Brain pericyte (primary cell): ENCODE measurements at places on chromosomes 3 and 15.

GRCh38 chr15:28989239-28989830, 103.6 kb downstream of the APBA2 start:
- DNase-seq, result no peak

DNA sequence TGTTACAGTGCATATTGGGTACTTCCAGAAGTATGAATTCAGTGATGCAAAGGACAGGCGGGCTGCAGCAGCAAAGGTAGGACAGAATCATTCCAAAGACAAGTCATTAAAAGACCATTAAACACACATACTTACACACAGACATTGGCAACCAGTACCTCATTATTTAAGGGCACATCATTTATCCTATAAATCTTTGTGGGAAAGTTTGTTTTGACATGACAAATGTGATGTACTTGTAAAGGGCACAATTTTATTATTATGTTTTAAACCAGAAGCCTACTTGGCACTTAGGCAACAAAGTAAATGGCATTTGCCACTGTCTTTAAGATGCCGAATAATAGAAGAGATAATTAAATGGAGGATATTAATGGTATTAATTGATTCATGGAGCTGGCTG, 22.7 kb downstream of the ARIH1 start:
- DNase-seq, result no peak

GRCh38 chr15:29570948-29571791, 251.1 kb downstream of the TJP1 start:
- DNase-seq, result no peak

DNA sequence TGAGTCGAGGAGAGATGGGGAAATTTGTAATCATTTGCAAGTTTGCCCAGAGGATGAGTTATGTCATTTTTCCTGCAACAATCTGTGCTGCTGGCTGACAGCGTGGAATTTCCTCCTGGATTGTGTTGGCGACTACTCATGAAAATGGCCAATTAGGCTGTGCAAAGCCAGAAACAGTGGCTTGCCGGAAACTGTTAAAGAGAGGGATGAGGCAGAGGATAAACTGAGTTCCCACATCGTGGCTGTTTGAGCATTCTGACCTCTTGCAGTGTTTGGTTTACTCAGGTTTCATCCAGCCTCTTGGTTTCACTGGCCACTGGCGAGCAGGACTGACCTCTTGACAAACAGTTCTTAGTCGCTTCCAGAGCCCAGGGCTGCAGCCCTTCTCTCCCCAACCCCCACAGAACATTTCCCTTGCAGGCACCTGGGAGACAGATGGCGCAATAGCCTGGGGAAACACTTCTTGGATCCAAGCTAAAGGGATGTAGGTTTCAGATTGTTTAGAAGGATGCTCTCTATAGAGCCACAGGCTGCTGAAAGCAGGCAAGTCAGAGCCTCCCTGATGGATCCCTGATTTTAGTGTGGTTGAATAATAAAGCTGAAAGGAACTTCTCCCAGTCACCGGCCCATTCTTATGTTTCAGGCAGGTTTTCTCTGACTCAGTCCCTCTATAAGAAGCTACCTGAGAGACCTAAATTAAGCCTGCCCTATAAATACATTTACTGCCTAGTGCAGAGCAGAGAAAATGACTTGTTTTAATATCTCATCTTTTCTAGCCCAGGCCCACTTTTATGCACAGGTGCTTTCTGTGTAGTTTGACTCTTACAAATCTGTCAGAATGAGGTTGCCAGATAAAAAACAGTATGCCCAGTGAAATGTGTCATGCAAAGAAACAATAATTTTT, 92.8 kb upstream of the UBE2E1 start:
- DNase-seq, result peak; percentile 57

DNA sequence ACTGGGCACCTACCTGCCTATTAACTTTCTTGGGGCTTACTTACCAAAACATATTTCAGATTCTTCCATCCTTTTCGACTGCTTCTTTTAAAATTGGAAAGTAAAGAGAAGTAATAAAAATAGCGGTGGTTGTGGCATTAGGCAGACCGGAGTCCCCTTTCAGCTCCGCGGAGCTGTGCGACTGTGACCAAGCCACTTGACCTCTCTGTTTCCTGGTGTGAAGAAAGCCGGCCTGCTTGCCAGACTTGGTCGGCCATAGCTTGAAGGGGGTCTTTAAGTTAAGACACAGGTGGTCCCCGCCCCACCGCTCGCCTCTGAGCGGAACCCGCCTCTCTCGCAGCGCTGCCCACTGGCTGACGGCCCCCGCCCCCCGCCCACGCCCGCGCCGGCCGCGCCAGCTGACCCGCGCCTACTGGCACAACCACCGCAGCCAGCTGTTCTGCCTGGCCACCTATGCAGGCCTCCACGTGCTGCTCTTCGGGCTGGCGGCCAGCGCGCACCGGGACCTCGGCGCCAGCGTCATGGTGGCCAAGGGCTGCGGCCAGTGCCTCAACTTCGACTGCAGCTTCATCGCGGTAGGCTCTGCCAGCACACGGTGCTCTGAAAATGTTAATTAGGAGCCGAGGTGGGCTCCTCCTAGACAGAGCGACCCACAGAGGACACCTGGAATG, 18.3 kb downstream of the NOX5 start:
- no peak for DNase-seq

- DNase-seq, result peak; percentile 75
These were observed 167.4 kb downstream of the GAP43 start for GRCh38 chr3:115790759-115791158.

- DNase-seq, result no peak
These were observed 140.1 kb upstream of the TMEM108 start for GRCh38 chr3:132898141-132898540.

DNA sequence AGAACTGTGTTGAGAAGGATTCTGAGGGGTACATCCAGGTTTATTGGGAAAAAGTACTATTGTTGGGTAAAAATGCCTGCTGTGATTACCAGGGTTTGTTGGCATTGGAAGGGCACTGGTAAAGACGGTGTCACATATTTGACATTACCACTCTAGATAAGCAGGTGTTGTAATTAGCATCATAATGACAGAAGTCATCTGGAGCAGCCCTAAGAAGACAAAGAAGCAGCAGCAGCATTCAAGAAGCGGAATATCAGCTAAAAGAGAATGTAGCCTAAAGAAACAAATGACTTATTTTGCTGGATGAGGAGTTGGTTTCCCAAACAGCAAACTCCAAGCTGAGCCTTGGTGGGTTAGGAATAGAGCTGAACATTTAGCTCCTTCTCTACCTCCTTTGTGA, 30.5 kb upstream of the ZFAND6 start:
- no peak for DNase-seq

DNA sequence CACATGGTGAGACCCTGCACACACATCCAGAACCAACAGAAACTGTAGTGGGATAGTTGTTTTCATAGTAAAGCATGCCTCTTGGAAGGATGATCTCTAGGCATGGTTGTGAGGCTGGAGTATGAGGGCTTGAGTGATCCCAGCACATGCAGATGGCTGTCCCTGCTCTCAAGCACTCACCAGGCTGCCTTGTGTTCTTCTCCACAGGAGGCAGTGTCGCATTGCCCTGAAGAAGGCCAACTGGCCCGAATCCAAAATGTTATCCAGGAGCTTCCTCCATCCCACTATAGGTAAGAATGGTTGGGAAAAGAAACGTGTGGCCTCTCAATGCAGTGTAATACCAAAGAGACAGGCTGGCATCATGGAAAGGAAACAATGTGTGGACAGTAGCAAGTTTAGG, 82.7 kb downstream of the TMEM39A start:
- DNase-seq, result no peak

DNA sequence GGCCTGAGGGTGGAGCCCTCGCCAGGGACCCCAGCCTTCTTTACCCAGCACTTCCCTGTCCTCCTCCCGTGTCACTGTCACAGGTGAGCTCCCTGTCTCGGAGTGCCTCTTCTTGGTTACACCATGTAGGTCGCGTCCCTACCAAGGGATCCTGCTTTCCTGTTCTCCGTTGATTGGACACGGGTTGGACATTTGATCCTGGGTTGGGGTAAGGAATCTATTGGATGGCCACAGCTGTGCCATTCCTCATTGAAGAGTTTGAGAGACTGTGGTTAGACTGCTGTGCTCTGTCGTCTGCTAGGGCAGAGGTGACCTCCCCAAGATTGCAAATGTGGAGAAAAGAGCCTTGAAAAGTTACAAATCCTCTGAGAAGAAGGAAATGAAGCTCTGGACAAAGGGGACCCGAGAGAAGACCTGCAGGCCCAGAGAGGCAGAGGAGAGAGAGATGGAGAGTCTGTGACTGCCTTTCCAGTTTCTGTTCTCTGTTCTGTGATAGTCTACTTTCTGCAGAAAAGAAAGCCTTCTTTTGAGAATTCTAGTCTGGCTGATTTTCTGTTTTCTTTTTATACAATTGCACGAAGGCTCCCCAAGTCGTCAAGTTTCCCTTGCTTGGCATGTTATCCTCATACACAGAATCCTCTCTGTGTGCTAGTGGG, 325.7 kb upstream of the RGMA start:
- DNase-seq, result no peak

DNA sequence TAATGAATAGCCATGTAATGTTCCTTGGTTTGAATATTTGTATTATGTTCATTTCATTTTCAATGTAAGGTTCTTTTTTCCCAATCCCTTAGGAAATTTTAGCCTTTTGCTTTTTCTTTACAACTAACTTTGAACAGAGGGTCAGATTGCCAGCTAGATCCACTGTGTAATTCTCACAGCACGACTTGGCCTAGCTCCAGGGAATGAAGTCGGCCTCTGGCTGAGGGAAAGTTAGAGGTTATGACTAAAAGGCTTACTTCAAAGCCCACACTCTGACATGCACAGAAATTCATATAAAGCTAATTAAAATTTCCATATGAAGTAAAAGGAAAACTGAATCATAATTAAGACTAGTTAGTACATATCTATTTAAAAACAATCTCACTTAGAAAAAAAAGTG, 38.7 kb downstream of the ROBO1 start:
- peak; percentile 64 for DNase-seq

- no peak for DNase-seq
These were observed 54.9 kb downstream of the TGFBR2 start for GRCh38 chr3:30661098-30661873.

- no peak for DNase-seq
These were observed 7.5 kb downstream of the CMSS1 start for GRCh38 chr3:99825004-99825640.

- no peak for DNase-seq
These were observed 726.6 kb upstream of the NAALADL2 start for GRCh38 chr3:174132421-174133042.

- DNase-seq, result no peak
These were observed 212.5 kb upstream of the GADL1 start for GRCh38 chr3:31106912-31107311.

GRCh38 chr3:98744283-98744682, 18.9 kb upstream of the ST3GAL6 start:
- DNase-seq, result no peak

DNA sequence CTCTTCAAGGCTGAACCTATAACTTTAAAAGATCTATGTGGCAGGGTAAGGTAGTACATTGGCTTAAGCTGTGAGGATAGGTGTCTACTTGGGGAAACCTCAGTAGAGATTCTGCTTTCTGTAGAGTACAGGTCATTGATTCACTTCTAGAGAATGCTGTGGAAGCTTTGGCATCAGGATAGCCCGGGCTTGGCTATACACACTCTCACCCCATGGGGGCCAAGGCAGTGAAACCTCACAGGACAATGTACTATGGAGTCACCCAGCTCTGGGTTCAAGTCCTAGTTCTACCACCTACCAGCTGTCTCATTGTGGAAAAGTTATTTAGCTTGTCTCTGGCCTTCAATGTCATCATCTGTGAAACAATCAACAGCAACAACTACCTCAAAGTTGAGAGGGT, 9.0 kb downstream of the MTFMT start:
- DNase-seq, result no peak
